ENCODE measurements at places on chromosomes 1 and 21.

- no peak for DNase-seq
Measured at GRCh38 chr1:105641407-105641806, 1415.1 kb upstream of the PRMT6 start.

GRCh38 chr1:64823691-64824476, 79.0 kb downstream of the RAVER2 start:
- peak; percentile 56 for DNase-seq

GRCh38 chr1:240190881-240191401, 99.3 kb downstream of the FMN2 start:
- DNase-seq, result no peak

GRCh38 chr1:87592156-87592555, 263.5 kb downstream of the LMO4 start:
- DNase-seq, result no peak

GRCh38 chr1:109863667-109864046, 47.0 kb upstream of the CSF1 start:
- no peak for DNase-seq

- no peak for DNase-seq
Measured at GRCh38 chr1:230079199-230080024, 12.4 kb downstream of the GALNT2 start.

- no peak for DNase-seq
Measured at GRCh38 chr1:12516741-12517140, 101.3 kb downstream of the DHRS3 start.

GRCh38 chr1:245837718-245838117, 669.4 kb downstream of the SMYD3 start:
- DNase-seq, result no peak

DNA sequence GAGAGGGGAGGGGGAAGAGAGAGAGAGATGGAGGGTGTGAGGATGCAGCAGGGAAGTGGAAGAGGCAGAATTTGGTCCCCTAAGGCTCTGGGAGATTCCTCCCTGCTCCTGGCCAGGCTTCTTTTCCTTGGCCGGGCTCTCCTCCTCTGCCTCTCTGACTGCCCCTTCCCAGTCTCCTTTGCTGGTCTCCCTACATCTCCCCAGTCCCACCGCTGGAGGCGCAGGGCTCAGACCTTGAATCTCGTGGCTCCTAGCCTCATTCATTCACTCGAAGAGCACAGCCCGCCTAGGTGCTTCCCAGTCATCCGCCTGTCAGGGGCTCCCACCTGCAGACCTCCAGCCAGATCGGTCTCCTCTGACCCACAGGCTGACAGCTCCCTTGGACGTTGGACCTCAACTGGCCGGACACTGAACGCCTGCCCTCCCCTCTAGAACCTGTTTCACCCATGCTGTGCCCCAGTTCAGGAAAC, 76.5 kb downstream of the VWA5B1 start:
- no peak for DNase-seq

- DNase-seq, result no peak
Measured at GRCh38 chr1:215004121-215004827, 78.3 kb upstream of the KCNK2 start.

GRCh38 chr1:94349853-94350252, 68.3 kb upstream of the ABCD3 start:
- no peak for DNase-seq

DNA sequence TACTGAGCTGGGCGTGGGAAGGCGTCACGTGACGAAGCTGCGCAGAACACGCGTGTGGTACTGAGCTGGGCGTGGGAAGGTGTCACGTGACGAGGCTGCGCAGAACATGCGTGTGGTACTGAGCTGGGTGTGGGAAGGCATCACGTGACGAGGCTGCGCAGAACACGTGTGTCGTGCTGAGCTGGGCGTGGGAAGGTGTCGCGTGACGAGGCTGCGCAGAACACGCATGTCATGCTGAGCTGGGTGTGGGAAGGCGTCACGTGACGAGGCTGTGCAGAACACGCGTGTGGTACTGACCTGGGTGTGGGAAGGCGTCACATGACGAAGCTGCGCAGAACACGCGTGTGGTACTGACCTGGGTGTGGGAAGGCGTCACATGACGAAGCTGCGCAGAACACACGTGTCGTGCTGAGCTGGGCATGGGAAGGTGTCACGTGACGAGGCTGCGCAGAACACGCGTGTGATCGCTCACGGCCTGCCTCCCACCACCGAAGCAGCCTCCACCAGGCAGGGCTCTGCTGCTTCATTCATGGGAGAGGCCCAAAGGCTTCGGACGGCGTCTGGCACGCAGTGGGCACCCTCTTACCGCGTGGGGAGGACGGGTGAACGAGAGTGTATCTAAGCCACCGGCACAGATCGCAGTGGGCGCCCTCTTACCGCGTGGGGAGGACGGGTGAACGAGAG, 24.0 kb downstream of the CFAP74 start:
- no peak for DNase-seq

- DNase-seq, result no peak
Measured at GRCh38 chr1:91732291-91733107, 153.5 kb downstream of the TGFBR3 start.

DNA sequence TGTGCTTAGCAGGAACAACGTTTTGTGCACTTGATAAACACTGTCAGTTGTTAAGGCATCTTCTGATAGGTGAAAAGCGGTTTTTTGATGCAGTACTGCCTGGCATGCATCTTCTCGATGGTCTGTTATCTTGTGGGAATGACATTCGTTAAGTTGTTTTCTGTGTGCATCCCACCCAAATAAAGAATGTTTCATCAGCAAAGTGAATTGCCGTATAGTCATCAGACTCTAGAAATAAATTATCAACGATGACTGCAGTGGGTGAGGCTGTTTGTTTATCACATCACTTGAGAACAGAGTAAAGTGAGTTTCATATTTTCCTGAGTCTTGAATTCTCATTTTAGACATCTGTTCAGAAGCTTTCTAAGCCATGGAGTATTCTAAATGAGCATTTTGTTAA, 34.1 kb downstream of the NFIA start:
- no peak for DNase-seq

GRCh38 chr1:3465935-3466321, 11.5 kb downstream of the ARHGEF16 start:
- no peak for DNase-seq

- DNase-seq, result no peak
Measured at GRCh38 chr1:205496661-205497060, 7.8 kb upstream of the CDK18 start.

GRCh38 chr1:10599194-10599861, 124.6 kb downstream of the PEX14 start:
- no peak for DNase-seq

DNA sequence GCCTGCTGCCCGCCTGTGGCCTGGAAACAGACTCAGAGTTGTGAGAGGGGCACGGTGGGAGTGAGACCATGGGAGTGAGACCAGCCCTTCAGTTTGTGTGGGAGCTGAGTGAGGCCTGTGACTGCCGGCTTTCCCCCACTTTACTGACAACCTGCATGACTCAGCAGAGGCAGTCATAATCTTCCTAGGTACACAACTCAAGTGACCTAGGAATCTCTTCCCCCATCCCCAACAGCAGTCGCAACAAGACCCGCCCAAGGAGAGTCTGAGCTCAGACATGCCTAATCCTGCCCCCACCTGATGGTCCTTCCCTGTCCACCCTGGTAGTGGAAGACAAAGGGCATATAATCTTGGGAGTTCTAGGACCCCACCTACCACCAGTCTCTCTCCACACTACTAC, 44.2 kb downstream of the KLHL20 start:
- DNase-seq, result no peak

DNA sequence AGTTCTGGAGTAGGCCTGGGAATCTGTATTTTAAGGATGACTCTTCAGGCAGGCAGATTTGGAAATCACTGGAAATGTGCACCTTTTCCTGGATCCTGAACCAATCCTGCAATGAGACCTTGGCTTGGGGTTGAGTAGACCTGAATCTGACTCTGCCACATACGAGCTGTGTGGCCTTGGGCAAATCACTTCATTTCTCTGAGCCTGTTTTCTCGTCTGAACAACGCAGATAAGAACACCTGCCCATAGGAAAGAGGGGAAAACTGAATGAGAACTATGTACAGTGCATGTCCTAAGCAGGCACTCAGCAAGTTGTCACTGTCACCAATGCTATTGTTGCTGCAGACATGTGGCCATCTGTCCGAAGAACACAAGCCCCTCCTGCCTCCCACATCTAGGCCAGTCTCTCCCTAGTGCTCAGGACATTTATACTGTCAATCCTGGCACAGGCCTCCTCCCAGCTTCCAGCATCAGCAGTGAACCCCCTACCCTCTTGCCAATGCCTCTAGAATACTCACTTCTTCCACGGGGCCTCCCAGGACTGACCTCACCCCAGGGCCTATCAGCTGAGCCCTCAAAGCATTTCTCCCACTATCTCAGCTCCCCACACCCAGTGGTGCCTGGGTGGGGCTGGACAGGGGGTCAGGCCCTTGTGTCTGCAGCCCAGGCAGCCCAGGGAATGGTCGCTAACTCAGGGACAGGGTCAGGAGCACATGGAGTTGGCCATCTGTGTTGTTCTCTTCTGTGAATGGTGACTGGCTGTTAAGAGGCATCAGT, 88.8 kb upstream of the ZBTB40 start:
- DNase-seq, result no peak

GRCh38 chr1:119410961-119411360, 4.0 kb upstream of the HSD3B2 start:
- no peak for DNase-seq

DNA sequence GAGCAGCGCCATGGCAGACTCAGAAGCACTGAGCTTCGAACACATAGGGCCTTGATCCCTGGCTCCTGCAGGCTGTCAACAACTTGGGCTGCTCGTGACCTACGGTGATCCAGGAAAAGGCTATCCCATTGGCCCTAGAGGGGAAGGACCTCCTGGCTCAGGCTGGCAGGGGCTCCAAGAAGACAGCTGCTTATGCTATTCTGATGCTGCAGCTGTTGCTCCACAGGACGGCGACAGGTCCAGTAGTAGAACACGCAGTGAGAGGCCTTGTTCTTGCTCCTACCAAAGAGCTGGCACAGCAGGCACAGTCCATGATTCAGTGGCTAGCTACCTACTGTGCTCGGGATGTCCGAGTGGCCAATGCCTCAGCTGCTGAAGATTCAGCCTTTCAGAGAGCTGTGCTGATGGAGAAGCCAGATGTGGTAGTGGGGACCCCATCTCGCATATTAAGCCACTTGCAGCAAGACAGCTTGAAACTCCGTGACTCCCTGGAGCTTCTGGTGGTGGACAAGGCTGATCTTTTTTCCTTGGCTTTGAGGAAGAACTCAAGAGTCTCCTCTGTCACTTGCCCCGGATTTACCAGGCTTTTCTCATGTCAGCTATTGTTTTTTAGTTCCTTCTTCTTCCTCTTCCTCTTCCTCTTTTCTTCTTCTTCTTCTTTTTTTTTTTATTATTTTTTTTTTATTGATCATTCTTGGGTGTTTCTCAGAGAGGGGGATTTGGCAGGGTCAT, 18.9 kb downstream of the ITLN2 start:
- DNase-seq, result no peak

DNA sequence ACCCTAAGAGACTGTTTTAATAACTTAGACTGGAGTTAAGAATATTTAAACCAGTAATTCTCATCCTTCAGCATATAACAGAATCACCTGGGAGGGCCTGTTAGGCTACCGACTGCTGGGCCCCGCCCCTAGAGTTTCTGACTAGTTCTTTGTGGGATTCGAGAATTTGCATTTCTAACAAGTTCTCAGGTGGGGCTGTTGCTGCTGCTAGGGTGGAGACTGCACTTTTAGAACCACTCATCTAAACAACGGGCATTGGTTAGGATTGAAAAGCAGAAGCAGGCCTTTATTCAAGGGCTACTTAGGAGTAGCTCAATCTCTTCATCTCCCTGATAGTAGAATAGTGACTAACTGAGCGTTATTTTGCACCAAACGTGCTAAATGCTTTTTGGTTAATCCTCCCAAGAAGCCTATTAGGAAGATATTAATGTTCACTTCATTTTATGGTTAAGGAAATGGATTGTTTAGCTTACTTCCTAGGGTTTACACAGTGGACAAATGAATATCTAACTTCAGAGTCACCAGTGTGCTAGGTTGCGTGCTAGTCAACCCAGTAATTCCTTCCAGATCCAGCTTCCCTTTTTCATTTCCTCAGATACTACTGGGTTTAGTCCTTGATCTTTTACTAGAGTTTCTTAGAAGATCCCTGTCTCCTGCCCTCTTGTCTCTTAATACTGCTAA, 31.1 kb upstream of the UAP1 start:
- no peak for DNase-seq

Data from stimulated activated CD4-positive, alpha-beta T cell treated with anti-CD3 and anti-CD28 coated beads, Interleukin-2, amount 100 ng/mL, for 48 hours (primary cell).